ENCODE measurements at places on chromosomes 2 and 18.

GRCh38 chr18:76805221-76805620, 17.1 kb upstream of the ZNF236 start:
- no peak for DNase-seq

GRCh38 chr2:12769492-12770105, 52.9 kb downstream of the TRIB2 start:
- no peak for DNase-seq

DNA sequence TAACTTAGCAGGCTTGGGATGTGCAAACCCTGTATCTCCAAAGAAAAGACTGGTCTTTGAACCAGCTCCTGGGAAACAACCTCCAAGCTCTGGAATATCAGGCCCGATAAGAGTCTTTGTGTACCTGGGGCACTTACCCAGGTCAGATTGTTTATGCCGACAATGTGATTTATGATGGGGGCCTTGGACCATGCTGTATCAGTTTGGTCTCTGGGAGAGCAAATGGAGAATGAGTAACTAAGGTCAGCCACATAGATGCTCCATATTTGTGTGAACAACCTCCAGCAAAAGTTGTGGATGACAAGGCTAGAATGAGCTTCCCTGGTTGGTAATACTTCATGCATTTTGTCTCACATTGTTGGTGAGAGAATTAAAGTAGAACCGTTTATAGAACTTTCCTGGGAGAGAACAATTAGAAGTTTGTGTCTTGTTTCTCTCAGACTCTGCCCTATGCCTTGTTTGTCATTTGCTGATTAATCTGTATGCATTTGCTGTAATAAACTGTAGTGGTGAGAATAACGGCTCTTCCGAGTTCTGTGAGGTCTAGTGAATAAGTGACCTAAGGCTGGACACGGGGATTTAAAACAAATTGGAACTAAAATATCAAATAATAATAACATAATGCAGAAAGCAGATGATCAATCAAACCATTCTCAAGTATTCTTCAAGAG, 259.1 kb downstream of the XIRP2 start:
- no peak for DNase-seq

DNA sequence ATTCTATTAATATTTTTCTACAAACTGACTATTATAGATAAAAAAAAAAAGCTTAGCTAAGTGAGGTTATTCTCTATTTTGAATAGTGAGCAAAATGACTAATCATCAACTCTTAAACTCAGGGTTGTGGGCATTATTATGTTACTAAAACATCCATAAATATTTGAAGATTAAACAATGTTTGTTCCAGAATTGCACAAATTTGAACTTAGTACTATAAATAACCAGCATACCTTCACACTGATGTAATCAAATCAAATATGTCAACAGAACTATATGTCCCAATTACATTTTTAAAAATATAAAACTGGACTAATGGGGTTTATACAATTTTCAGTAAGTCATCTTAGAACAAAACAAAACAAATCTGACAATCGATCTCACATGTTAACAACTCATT, 800.9 kb downstream of the LRP1B start:
- DNase-seq: no peak

DNA sequence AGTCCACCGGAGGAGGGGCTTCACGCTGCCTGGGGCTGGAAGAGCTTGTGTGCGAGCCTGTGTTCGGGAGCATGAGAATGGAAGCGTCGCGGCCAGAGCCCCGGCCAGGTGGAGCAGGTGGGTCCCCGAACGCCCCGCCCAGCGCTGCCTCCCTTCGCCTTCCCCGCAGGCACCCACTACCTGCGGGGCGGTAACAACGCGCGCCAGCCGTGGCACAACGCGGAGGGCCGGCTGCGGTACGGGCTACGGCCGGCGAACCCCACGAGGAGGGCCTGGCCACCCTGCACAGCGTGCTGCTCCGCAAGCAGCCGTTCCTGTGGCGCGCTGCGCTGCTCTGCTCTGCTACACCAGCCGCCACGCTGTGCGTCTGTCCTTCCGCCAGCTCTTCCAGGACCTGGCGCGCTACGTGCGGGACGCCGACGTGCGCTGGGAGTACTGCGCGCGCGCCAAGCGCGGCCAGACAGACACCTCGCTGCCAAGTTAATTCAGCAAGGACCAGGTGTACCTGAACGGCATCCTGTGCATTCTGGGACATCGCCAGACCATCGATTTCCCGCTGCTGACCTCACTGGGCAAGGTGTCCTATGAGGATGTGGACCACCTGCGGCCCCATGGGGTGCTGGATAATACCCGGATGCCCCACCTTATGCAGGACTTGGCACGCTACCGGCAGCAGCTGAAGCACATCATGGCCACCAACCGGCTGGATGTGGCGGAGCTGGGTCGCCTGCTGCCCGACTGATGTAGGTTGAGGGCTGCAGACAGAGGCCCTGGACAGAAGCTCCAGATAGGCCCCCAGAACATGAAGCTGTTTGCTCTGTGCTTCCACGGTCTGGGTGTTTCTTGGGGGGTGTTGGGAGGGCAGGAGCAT, 200.6 kb downstream of the NAPG start:
- no peak for DNase-seq

DNA sequence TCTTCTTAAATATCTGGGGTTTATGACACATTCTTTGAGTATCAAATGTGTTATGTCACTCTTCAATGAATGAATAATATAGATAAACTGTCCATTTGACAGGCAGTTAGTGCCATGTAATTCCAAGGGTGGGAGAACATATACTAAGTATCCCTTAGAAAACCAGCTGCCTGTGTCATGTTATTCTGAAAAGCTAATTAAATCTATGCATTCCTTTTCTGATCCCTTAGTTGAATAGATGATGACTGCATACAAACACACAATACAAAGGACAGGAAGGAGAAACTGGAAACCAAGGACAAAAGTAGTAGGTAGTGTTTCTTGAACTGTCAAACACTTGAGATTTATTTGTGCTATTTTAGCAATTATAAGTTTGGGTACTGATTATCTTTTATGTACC, 8.3 kb downstream of the ARHGAP28 start:
- DNase-seq: no peak

DNA sequence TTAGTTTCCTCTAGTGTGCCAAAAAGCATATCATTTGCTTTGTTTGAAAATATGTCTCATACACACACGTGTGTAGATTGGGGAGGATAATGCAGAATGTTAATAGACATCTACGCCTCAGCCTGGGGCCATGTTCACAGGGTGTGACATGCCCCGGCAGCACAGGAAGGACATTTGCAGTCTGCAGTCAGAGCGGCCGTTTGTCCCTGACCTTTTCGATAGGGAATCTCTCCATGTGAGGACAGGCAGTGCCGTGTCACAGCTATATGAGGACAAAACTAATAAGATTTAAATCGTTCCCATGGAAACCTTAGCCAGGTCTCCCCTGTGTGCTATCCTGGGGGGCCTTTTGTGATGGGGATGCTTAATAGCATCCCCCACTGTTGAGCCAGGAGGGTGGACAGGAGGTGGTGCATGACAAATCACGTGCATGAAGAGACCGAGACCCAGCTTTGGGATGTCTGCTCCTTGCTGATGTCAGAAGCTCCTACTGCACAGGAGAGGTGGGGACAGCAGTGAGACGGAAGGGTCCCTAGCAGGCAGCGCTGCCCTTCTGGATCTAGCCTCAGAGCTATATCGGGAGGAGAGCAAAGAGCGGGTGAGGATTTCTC, 100.6 kb downstream of the RNF144A start:
- DNase-seq: no peak

DNA sequence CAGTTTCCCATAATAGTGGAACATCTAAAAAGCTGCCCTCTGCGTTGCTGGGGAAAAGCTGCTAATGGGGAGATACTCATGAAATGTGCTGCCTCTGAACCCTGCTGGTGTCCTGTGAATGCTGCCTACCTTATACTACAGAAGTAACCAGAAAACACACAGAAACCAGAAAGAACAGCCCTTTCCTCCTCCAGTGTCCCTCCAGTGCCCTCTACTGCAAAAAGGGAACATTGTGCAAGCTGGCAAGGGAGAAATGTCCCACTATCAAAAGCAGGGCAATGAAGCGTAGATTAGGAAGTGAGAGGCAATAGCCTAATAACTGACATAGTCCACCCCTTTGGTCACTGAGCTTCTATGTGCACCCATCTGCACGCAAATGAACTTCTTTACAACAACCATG, 162.7 kb upstream of the ETAA1 start:
- no peak for DNase-seq

DNA sequence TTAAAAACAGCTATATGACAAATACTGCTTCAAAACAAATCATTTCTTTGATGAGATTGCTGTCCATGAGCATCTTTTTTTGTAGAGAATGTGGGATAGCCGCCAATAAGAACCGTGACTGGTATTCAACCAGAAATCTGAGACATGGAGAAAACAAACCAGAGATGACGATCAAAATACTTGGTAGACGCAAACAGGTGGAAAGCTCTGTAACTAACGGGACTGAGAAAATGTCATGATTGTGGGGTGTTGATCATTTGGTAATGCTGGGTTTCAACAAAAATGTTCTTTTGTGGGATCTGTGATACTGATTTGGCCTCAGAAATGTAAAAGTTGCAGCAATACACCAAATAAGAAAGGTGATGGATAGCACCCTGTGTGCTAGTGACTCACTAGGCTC, 364.8 kb downstream of the NYAP2 start:
- no peak for DNase-seq

DNA sequence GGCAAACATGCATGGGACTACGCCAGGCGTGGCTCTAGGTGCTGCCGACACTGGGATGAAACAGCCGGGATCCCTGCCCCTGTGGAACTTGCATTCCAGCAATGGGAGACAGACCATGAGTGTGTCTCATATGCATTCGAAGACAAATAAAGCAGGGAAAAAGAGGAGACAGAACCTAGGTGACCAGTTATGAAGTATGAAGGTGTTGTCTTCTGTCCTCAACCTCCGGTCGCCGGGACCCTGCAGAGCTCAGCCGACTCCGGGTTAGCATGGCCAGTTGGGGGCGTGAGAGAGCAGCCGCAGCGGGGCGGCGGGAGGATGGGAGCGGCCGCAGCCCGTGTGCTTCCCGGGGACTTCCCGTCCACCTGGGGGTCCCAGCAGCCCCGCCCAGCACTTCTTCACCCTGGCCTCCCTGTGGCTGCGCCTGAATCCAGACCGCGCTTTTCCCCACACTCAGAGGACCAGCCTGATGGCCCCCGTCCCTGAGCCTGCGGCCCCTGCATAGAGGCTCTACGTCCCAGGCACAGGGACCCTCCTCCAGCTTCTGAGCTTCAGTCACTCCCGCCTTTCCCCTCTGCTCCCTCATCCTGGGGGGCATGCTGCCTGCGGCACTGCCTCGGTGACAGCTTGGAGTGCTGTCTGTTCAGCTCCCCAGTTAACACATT, 11.4 kb downstream of the ID2 start:
- no peak for DNase-seq

GRCh38 chr18:62919109-62919838, 203.9 kb downstream of the PHLPP1 start:
- DNase-seq: no peak

GRCh38 chr2:232882085-232882484, 12.0 kb downstream of the SNORC start:
- DNase-seq: no peak

Measured in AML-193 (cell line).